Activated CD8-positive, alpha-beta T cell treated with anti-CD3 and anti-CD28 coated beads for 36 hours (primary cell): ENCODE measurements at places on chromosomes 16 and 17. TPM values are rescaled to one million over a fixed set of nuclear protein-coding genes. Genes with fewer than 3 reads are reported as not detected.

DNA sequence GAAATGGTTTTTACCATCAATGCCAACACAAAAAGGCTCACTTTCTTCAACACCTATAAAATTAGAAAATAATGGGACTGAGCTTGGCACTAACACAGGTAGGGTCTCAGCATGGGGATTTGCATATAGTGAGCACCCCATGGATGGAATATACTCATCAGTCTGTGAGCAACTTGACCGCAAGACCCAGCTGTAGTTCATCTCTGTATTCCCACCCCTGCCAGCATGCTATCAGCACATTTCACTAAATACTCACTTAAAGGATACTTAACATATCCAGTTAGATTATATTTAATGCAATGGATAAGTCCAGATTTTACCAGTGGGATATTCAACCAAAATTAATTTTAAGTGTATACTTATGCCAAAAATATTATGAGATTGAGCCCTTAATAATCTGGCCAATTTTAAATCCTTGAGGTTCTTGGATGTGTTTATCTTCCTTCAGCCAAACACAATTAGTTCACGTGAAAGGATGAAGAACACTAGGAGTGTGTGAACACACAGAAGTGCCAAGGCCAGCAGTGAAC, 66.7 kb downstream of the C16orf95 start:
- no peaks in the 10 kb centered on the region for H3K27me3 ChIP-seq
- H3K4me1 ChIP-seq: peaks cover 12% of the 10 kb centered on the region
- DNase-seq: no peak

GRCh38 chr16:18782697-18783429, 7.3 kb downstream of the RPS15A start:
- H3K27ac ChIP-seq: peak overlapping the region; percentile 80
- peak; percentile 39 for DNase-seq
- H3K36me3 ChIP-seq: peaks cover 53% of the 10 kb centered on the region
- H3K4me3 ChIP-seq: no peak overlapping the region

- DNase-seq: no peak
- H3K27ac ChIP-seq: no peak overlapping the region
- H3K4me3 ChIP-seq: no peak overlapping the region
- H3K36me3 ChIP-seq: peaks cover 33% of the 10 kb centered on the region
Measured at GRCh38 chr17:47605011-47605410, 44.7 kb upstream of the KPNB1 start.

DNA sequence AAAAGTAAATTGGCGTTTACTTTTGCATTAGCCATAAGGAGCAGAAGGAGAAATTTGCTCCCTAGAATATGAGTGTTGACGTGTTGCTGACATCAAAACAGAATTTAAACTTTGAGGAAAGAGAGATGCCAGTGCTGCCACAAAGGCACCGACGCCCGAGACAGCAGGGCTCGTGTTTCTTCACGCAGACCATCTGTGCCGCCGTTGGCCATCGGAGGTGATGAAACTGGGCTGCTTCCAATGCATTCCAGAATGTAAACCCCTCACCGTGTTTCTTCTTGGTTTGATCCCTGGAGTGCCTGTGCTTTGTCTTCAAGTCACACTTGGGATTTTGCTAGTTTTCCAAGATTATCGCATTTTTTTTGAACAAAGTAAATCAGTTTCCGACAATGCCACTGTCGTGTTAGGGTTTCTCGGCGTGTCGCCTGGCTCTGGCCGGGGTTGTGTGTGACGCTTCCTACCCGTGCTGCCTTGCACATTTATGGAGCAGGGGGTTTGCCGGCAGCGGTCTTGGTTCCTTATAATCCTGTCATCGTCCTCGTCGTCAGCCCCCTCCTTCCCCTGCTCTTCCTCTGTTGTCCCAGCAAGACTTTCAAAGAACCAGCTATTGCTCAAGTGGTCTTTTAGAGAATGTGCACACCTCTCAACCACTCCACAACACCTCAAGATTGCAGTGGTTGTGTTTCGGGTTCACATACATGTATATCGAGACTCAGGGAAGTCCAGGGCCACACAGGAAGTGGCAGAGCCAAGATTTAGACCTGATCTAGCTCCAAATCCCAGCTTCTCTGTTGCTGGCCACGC, 103.9 kb downstream of the METRNL start:
- H3K36me3 ChIP-seq: no peaks in the 10 kb centered on the region
- H3K27me3 ChIP-seq: no peaks in the 10 kb centered on the region
- H3K4me1 ChIP-seq: no peaks in the 10 kb centered on the region

DNA sequence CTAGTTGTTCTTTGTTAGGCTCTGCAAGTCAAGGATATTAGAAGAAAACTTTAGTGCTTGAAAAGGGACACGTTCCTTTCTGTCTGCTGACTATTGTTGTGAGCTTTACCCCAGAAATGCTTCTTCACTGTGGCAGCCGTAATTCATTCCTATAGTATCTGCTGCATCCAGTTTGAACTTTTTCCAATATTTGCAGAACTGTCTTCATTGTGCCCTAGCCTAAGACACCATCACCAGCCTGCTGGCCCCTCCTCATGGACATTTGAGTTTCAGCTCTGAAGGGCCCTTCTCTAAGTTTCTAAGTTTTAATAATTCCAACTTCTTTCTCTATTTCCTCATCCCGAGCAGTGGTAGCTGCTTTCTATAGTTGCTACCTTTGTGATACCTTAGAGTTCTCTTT, 91.7 kb downstream of the SLC39A11 start:
- H3K4me1 ChIP-seq: no peaks in the 10 kb centered on the region
- peaks cover 4% of the 10 kb centered on the region for H3K36me3 ChIP-seq

DNA sequence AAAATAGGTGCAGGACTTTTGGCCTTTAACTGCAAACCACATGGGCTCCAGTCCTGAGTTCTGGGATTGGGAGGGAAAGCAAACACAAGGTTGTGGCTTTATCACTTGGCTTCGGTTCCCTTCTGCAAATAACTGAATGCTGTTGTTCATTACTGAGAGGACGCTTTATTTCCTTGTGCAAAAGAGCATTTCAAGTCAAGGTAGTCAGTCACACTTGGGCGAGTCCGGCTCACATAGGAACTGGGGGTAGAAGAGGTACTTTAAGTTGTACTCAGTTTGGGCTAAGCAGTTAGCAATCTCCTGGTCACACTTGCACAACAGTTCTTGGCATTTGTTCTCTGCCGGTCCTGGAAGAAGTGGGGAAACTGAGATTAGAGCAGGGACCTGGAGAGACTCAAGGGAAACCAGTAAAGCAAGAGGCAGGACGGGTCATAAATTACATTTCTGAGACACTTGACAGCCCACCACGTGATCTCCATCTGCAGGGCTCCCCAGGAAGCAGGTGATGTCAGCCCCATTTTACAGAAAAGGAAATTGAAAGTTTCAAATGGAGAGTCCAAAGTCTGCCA, 21.6 kb downstream of the PLA2G10 start:
- DNase-seq: peak; percentile 37
- H3K4me3 ChIP-seq: no peak overlapping the region
- H3K36me3 ChIP-seq: peaks cover 15% of the 10 kb centered on the region
- no peak overlapping the region for H3K27ac ChIP-seq

DNA sequence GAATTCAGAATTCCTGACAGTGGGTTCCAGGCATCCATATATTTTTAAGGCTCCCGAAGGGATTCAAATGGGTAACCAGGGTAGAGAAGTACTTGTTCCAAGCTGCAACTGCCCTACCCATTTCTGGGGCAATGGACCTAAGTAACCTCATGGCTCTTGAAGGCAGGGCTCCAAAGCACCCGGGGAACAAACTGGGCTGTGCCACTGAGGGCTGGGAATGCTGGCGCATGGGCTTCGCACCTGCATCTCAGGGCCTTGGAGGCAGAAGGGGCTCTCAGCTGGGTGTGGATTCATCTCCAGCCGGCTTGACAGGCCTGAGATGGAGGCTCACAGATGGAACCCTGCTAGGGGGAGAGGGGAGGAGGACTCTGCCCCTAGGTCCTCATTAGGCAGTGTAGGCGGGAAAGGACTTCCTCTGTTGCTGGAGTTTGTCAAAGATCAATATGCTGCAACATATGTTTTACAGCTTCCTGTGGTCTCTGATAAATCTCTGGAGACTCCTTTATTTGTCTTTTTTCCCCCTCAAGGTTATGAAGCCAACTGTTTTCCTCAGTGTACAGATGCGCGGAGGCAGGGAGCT, 232.3 kb upstream of the NLRP1 start:
- no peaks in the 10 kb centered on the region for H3K36me3 ChIP-seq
- H3K27ac ChIP-seq: no peak overlapping the region
- no peak overlapping the region for H3K4me3 ChIP-seq
- DNase-seq: no peak
- H3K27me3 ChIP-seq: peaks cover 16% of the 10 kb centered on the region
- H3K4me1 ChIP-seq: no peaks in the 10 kb centered on the region

- peaks cover 39% of the 10 kb centered on the region for H3K27me3 ChIP-seq
- H3K4me1 ChIP-seq: peaks cover 9% of the 10 kb centered on the region
- no peak overlapping the region for H3K27ac ChIP-seq
- H3K36me3 ChIP-seq: no peaks in the 10 kb centered on the region
- no peak overlapping the region for H3K4me3 ChIP-seq
Measured at GRCh38 chr17:20852990-20853370, 189.8 kb downstream of the USP22 start.

ABAT gene
- 5.1 TPM for total RNA-seq
